ENCODE measurements at places on chromosomes 7 and 10.

DNA sequence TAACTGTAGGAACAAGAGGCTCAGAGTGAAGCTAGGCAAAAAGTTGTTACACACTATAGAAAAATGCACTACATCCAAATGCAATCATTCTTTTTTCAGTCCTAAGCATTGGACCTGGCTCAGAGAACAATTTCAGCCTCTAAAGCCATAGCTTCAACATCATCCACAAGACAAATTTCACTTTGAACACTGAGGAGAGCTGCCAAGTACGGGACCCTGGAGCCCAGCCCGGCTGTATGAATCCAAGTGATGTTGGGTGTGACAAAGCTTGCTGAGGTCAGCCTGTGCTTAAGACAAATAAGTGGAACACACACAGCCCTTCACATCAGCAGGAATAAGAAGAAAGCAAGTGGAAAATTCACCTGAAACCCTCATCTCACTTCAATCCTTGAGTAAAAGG lies 233.1 kb upstream of the PFKP start:
- DNase-seq: no peak

GRCh38 chr7:73909051-73909941 lies 48.3 kb downstream of the TMEM270 start:
- no peak for DNase-seq

GRCh38 chr10:91190388-91190870 lies 30.0 kb upstream of the PCGF5 start:
- no peak for DNase-seq

DNA sequence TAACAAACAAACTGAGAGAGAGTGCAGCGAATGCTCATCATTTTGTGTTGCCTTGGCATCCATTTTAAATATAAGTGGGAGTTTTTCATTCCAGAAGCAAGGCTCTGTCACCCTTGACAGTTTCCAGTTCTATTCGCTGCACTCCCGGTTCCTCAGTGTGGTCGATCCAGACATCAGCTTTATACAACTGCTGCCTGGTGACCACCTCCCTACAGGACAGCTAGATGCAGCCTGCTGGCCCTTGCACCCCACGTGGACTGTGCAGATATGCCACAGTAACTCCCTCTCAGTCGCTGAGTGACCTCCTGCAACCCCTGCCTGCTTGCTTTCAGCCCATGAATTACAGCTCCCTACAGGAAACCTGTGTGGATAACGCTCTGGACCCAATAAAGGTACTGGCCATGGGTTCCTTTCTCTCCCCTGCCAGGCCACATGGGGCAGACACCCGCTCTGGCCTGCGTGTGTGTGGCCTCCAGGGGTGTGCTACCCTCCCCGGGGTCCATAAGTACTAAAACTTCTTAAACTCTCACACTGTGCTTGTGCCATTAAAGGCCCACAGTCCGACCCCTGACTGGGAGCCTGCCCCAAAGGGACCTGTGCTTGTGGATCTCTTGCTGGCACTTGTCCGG lies 23.6 kb downstream of the BEND7 start:
- no peak for DNase-seq

DNA sequence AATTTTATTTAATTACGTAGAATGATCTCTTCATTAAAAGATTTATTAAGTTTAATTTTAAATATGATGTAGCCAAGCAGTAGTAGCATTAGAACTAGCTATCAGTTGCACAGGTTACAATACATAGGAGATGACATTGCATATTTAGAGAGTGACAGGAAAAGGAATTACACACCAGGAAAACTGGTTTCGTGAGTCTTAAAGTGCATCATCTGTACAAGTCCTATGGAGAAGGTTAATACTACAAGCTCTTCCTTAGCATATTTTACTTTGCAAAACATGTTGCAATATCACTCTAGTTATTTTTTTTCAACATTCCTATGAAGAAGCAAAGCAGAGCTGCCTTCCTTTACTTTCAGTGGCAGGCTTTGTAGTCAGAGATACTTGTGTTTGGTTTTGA lies 20.2 kb upstream of the SEM1 start:
- DNase-seq: no peak
